ENCODE measurements at places on chromosomes 5 and 9. TPM values are rescaled to one million over a fixed set of nuclear protein-coding genes. Genes with fewer than 3 reads are reported as not detected.

Gene GFRA3
- 6.3 TPM for polyA plus RNA-seq

Gene CSF2
- polyA plus RNA-seq: not detected

Gene FOXI1
- polyA plus RNA-seq: 0.26 TPM

Gene PAX5
- polyA plus RNA-seq: 1.3 TPM

Gene PCDHB12
- 1.4 TPM for polyA plus RNA-seq

DNA sequence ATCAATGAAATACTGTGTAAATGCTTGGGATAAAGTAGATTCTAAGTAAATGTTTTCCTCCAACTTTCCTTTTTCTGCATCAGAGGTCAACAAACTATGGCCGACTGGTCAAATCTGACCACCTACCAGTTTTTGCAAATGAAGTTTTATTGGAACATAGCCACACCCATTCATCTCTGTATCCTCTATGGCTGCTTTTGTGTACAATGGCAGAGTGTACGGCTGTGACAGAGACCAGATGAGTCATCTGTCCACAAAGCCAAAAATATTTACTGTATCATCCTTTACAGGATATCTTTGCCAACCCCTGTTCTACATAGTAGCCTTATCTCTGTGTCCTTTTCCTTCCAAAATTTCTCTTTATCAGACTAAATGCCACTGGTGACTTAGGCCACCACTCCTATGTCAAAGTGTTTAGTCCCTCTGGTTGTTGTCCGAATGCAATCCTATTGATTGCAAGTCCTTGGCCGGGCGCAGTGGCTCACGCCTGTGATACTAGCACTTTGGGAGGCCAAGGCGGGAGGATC lies 218.4 kb upstream of the KLF4 start:
- no peaks in the 10 kb centered on the region for H3K36me3 ChIP-seq
- no peaks in the 10 kb centered on the region for H3K4me1 ChIP-seq
- H3K27ac ChIP-seq: no peak overlapping the region
- no peak overlapping the region for H3K4me3 ChIP-seq

GRCh38 chr5:61281686-61282085 lies 50.4 kb upstream of the ZSWIM6 start:
- no peak for DNase-seq
- no peaks in the 10 kb centered on the region for H3K27me3 ChIP-seq
- H3K4me3 ChIP-seq: no peak overlapping the region
- no peak overlapping the region for H3K27ac ChIP-seq
- H3K36me3 ChIP-seq: no peaks in the 10 kb centered on the region

DNA sequence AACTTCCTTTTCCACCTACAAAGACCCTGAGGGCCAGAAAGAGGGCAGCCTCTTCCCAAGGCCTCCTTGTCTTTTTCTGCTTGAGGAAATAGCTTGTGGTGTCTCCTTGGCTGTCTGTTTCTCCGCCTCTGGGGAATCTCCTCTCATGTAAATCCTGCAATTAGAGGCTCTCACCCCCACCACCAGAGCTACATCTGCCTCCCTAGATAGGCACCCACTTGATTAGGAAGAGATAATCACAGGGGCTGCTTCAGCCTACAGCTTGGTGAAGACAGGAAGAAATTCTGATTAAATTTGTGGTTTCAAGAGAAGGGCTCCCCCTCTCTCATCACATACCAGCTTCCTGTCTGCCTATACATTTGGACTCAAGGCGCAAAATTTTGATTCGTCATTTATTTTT lies 75.6 kb downstream of the TLR4 start:
- no peak overlapping the region for H3K27ac ChIP-seq
- no peaks in the 10 kb centered on the region for H3K36me3 ChIP-seq
- no peaks in the 10 kb centered on the region for H3K4me1 ChIP-seq
- no peak for DNase-seq
- H3K27me3 ChIP-seq: no peaks in the 10 kb centered on the region

GRCh38 chr9:117952581-117952980 lies 248.4 kb downstream of the TLR4 start:
- H3K27ac ChIP-seq: no peak overlapping the region
- H3K4me3 ChIP-seq: no peak overlapping the region
- no peaks in the 10 kb centered on the region for H3K36me3 ChIP-seq
- DNase-seq: no peak
- H3K27me3 ChIP-seq: no peaks in the 10 kb centered on the region
- H3K4me1 ChIP-seq: no peaks in the 10 kb centered on the region

- no peaks in the 10 kb centered on the region for H3K27me3 ChIP-seq
- H3K36me3 ChIP-seq: no peaks in the 10 kb centered on the region
- no peak overlapping the region for H3K27ac ChIP-seq
These were observed 72.6 kb downstream of the SMARCA2 start for GRCh38 chr9:2087500-2088313.

DNA sequence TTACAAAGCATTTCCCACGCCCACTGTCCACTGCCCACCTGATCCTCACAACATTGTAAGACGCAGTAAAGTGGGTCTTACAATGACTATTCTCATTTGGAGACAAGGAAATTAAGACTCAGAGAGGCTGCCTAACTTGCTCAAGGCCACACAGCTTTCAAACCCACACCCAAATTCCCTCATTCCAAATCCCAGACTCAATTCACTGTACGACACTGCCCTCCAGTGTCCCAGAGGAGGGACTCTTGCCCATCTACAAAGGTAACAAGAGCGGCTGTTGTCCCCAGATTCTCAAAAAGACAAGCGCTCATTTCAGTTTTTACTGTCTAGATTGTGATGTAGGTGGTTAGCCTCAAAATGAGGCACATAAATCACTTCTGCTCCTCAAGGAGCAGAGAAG lies 184.6 kb downstream of the ACTL7B start:
- no peaks in the 10 kb centered on the region for H3K36me3 ChIP-seq
- H3K4me1 ChIP-seq: no peaks in the 10 kb centered on the region
- H3K4me3 ChIP-seq: no peak overlapping the region

All from testis (tissue), 5 donors.